A549 (cell line): ENCODE measurements at places on chromosomes 5 and 9. TPM values are rescaled to one million over a fixed set of nuclear protein-coding genes. Genes with fewer than 3 reads are reported as not detected.

SHLD3 gene
- 2.7 to 3.3 TPM (median 3.2 TPM) in 3 replicates for polyA plus RNA-seq

NTRK2 gene
- 0.01 to 0.05 TPM (median 0.03 TPM) in 3 replicates for polyA plus RNA-seq

DOCK2 gene
- polyA plus RNA-seq = 4.0 to 5.2 TPM (median 4.6 TPM) in 3 replicates

PGM5 gene
- not detected in 3 replicates for polyA plus RNA-seq

CXCL14 gene
- polyA plus RNA-seq = 0.12 to 0.15 TPM (median 0.13 TPM) in 3 replicates

ATP10B gene
- not detected in 3 replicates for polyA plus RNA-seq

DPYSL3 gene
- polyA plus RNA-seq = 16.5 to 20.7 TPM (median 19.3 TPM) in 3 replicates

OSMR gene
- 46.0 to 61.2 TPM (median 58.5 TPM) in 3 replicates for polyA plus RNA-seq

PAEP gene
- not detected in 3 replicates for polyA plus RNA-seq

LCN2 gene
- 2.3 to 3.0 TPM (median 2.6 TPM) in 3 replicates for polyA plus RNA-seq

HTR1A gene
- polyA plus RNA-seq = not detected in 3 replicates

ELL2 gene
- polyA plus RNA-seq = 9.7 to 12.5 TPM (median 11.8 TPM) in 3 replicates

GABRA1 gene
- polyA plus RNA-seq = not detected in 3 replicates

TSSK1B gene
- not detected in 3 replicates for polyA plus RNA-seq

ZNF189 gene
- polyA plus RNA-seq = 8.3 to 9.6 TPM (median 8.8 TPM) in 3 replicates

PCDHGB2 gene
- polyA plus RNA-seq = 0.04 to 0.05 TPM (median 0.05 TPM) in 3 replicates

KYAT1 gene
- polyA plus RNA-seq = 8.1 to 9.6 TPM (median 8.4 TPM) in 3 replicates

TXNDC8 gene
- not detected in 3 replicates for polyA plus RNA-seq

F2RL2 gene
- 5.6 to 6.3 TPM (median 6.2 TPM) in 3 replicates for polyA plus RNA-seq

ZNF622 gene
- 35.4 to 38.0 TPM (median 37.5 TPM) in 3 replicates for polyA plus RNA-seq

SLC28A3 gene
- polyA plus RNA-seq = not detected in 3 replicates

GCNT4 gene
- polyA plus RNA-seq = 0.25 to 0.28 TPM (median 0.28 TPM) in 3 replicates

NUTM2G gene
- not detected in 3 replicates for polyA plus RNA-seq

SLC25A2 gene
- not detected in 3 replicates for polyA plus RNA-seq

HMMR gene
- 30.7 to 38.4 TPM (median 34.0 TPM) in 3 replicates for polyA plus RNA-seq

TICAM2 gene
- 0.37 to 0.77 TPM (median 0.49 TPM) in 3 replicates for polyA plus RNA-seq

CTXN3 gene
- not detected in 3 replicates for polyA plus RNA-seq

BAAT gene
- polyA plus RNA-seq = 10.1 to 13.6 TPM (median 10.9 TPM) in 3 replicates

PCDHB7 gene
- 0.03 TPM in 2 of 3 replicates, not detected in the other for polyA plus RNA-seq
